HCEC 1CT (cell line): ENCODE measurements at places on chromosomes 5 and 9.
A peak's percentile ranks its signal among the peaks of the same experiment; 100 is the strongest.

- DNase-seq = no peak
Measured at GRCh38 chr5:31854181-31855133, 215.5 kb downstream of the PDZD2 start.

- DNase-seq = no peak
Measured at GRCh38 chr9:35186524-35186923, 24.7 kb downstream of the UNC13B start.

DNA sequence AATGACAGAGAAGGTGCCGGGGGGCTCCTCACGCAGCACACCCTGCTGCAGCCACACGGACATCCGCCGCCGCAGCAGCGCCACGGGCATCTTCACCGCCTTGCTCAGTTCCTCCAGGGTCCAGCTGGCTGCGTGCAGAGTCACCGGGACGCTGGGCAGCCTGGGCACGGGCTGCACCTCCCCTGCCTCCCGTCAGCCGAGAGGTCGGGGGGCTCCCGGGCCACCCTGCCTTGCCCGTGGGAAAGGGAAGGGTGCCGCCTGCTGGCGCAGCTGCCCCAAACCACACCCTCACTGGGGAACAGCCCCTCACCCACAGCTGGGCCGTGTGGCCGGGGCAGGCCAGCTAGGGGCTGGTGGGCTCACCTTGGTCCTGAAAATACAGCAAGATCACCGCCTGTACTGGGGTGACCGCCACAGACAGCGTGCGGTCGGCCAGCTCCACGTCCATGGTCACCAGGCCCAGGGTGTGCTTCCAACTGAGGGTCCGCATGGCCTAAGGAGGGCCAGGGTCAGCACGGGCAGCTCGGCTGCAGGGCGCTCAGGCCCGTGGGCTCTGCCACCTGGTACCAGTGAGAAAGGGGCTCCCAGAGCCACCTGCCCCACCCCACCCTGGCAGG, 3.6 kb upstream of the TMEM210 start:
- no peak for DNase-seq

DNA sequence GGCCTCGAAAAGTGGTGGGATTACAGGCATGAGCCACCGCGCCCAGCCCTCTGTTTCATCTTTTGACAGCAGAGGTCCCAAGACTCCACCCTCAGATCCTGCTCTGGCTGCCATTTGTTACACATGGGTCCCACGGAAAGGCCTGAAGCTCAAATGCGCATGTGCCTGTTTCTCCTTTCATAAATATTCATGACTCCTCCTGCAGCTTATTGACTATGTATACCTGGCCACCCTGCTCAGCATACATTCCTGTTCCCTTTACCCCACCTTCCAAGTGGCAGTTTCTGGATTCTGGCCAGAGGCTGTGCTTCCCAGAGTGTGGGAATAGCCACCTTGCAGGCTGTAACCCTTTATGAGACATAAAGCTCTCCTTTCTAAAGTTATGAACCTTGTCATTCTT, 46.5 kb downstream of the AUH start:
- DNase-seq = no peak

- no peak for DNase-seq
Measured at GRCh38 chr9:20929276-20929675, 102.2 kb downstream of the HACD4 start.

DNA sequence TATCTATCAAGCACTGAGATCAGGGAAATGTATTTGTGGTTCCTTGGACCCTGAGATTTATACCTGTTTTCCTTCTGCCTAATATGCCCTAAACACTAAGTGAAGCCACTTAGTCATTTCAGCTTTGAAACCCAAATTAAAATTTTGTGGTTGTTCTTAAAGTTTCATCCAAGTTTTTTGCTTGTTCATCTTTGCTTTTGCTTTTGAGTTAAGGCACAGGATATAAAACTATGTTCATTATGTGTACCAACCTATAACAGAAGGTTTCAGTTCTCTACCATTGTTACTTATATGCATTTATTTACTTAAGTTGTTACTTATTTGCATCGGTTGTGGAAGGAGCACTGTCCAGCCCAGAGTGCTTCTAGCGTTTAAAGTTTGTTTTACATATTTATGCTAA, 382.3 kb downstream of the PTPRD start:
- DNase-seq = no peak

- DNase-seq = no peak
Measured at GRCh38 chr5:35166043-35166442, 64.2 kb downstream of the PRLR start.

DNA sequence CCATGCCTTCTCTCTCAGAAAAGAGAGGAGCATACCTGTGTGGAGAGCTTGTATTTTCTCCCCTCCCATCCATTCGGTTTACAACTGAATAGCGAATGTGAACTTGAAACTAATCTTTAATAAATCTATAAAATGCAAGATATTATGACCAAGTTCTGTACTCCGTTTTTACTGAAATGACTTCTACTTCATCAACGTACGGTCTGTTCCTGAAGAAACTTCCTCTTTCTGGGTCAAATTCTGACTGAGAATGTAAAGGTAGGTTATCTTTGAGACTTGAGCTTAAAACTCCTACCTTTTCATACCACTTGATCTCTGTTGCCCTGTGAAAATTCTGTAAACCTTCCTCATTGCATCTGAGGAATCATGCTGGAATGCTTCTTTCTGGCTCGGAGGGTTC, 4.2 kb upstream of the CTNNAL1 start:
- no peak for DNase-seq

- no peak for DNase-seq
Measured at GRCh38 chr9:19550009-19550408, 141.2 kb downstream of the ACER2 start.

GRCh38 chr9:94801681-94802080, 75.2 kb downstream of the AOPEP start:
- peak; percentile 41 for DNase-seq

GRCh38 chr9:37309136-37309535, 113.4 kb upstream of the GRHPR start:
- DNase-seq = peak; percentile 25

DNA sequence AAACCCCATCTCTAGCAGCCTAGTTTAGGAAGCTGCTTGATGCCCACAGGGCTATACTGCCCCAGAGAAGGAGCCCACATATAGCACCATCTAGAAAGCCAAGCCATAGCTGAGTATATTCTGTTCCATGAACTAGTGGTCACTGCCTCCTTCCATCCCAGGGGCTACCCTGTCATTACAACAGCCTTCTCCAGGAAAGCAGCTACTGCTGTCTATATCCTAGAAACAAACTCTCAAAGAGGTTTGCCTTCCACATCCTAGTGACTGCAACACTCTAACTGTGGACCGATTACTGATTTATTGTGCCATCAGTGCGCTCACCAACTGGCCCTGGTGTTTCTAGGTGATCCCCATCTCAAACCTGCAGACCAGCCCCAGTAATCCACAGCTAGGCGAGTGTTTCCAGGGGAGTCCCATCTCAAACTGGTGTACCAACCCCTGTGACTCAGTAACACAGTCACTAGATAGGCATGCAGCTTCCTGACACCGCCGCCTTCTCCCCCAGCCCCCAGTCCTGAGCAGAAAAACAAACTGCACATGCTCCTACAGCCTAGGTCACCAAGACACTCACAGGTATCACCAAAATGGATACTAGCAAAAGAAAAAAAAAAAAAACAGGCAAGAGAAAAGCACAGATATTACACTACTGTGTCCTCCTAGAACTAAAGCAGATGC, 14.8 kb downstream of the SPTLC1 start:
- peak; percentile 87 for DNase-seq

DNA sequence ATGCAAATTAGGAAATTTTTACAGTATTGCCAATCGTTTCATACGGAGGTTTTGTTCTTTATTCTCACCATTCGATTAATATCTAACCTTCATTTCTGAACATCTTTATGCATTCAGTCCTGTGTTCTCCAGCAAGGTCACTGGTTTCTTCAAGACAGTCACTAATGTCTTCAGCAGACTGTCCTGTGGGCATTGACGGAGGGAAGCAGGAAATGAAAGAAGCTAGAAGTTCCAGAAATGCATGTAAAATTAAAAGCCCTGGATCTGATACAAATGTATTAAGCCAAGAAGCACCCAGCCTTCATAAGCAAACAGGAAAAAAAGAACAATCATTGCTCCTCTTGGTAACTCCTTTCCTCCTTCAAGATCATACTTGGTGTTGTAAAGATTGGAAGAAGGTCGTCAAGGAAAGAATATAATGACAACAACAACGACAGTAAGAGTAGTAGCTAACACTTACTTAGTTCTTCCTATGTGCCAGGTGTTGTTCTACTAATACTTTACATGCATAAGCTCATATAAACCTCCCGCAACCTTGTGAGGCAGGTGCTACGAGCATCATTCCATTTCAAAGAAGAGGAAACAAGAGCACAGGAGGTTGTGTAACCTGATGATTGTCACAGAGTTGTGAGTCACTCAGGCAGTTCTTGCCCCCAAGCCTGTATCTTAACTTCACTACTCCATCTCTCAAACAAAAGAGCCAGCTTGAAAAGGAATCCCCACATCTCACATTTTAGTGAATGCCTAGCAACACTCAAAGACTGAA, 59.9 kb upstream of the CER1 start:
- DNase-seq = no peak

DNA sequence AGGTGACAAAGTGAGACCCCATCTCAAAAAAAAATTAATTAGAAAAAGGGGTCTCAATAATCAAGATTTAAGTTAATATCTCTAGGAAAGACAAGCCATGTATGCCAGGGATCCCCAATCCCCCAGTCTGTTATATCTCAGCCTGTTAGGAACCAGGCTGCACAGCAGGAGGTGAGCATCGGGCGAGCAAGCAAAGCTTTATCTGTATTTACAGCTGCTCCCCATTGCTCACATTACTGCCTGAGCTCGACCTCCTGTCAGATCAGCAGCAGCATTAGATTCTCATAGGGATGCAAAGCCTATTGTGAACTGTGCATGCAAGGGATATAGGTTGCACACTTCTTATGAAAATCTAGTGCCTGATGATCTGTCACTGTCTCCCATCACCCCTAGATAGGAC, 116.8 kb downstream of the TARS1 start:
- DNase-seq = no peak

GRCh38 chr9:357560-357959, 142.9 kb downstream of the DOCK8 start:
- DNase-seq = no peak

- no peak for DNase-seq
Measured at GRCh38 chr9:13934416-13934815, 379.5 kb downstream of the NFIB start.

DNA sequence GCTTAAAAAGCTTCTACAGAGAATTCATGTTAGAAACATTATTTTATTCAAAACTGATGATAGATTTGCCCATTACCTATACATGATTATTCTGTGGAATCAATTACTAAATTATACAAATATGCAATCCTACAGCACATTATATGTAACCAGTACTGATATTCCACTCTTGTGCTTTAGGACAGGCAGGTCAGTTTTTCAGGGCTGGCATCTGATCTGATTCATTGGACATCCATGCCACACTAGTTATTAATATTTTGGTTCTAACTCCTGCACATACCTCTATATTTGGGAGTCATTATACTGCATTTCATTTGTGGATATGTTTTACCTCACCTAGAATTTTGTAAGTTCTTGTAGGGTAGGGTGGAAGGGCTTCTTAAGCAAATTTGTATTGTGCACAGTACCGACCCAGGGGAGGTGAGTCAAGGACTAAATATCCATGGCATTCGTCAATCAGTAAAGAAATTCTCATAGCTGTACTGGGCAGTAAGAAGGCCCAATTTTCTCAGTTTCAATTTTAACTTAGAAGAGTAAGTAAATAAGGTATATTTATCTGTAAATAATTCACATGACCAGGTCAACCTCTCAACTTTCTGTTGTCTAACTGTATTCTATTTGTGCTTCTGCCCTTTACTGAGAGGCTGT, 33.5 kb downstream of the ELOVL7 start:
- DNase-seq = peak; percentile 30

GRCh38 chr5:179348843-179349242, 3.6 kb upstream of the ADAMTS2 start:
- DNase-seq = no peak

DNA sequence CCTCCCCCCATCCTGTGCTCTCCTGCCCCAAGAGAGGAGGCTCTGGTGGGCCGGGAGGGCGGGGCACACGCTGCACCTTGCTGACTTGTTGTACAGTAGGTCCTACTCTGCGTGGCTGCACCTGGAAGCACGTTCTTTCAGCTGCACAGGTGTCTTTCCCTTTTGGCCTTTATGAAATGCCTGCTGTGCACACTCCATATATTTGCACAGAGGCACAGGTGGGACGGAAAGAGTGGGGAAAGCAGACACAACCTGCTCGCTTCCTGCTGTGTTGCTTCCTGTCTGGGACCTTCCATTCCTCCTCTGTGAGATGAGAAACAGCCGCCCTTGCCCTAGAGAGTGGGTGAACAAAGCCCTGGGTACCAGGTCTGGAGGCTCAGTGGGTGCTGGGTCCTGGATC, 4.8 kb downstream of the USP20 start:
- DNase-seq = no peak

- DNase-seq = no peak
Measured at GRCh38 chr9:104860263-104860662, 67.7 kb downstream of the ABCA1 start.

- DNase-seq = peak; percentile 81
Measured at GRCh38 chr5:96823900-96824380, 16.2 kb upstream of the ERAP1 start.

- peak; percentile 44 for DNase-seq
Measured at GRCh38 chr9:81906671-81907070, 21.6 kb upstream of the SPATA31D4 start.

DNA sequence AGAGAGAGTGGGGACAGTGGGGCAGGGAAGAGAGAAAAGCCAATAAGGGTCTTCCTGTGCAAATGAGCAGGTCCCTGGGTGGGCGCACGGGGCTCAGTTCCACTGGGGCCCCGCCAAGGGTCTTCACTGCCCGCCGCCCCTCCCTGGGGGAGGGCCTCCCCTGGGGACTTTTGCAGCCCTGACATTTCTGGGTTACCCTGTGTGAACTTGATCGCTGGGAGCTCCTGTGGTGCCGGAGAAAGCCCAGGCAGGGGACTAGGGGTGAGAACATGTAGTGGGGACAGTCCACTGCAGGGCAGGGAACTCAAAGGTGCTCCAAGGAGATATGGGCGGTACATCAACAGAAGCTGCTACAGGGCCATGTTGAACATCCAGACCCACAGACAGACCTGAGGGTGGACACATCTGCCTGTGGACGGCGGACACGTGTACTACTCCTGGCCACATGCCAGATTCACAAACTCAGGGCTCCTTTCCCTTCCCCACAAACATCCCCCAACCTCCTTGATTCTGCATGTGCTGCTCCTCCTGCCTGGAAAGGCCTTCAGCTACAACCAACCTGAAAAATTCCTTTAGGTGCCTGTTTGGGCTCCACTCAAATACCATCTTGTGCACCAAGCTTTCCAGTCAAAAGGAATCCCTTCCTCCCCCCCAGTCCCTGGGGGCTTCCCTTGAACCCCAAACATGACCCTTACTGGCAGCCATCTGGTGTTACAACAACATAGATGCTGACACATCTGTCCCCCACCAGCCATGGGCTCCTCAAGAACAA, 43.0 kb upstream of the NEK6 start:
- no peak for DNase-seq

- DNase-seq = no peak
Measured at GRCh38 chr5:91730026-91730425, 346.9 kb upstream of the ARRDC3 start.
